ENCODE measurements at places on chromosomes 2 and 18. TPM values are rescaled to one million over a fixed set of nuclear protein-coding genes. Genes with fewer than 3 reads are reported as not detected.

DNA sequence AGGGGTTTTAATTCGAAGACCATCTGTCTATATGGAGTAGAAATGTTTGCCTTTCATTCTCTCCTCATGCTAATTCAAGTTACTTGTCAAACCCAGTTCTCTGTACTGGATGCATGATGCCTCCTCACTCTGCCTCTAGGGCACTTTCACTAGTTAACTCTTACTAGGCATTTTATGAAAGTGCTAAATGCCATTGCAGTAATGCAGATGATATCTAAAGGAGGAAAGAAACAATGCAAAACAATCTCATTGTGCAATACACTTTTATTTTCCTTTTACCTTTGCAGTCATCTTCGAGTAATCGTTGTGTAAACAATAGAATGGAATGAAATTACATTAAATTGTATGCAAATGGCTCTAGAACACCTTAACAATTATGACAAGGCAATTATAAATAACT lies 293.6 kb downstream of the STK39 start:
- H3K27me3 ChIP-seq, result no peaks in the 10 kb centered on the region
- no peak overlapping the region for H3K27ac ChIP-seq
- DNase-seq, result no peak
- H3K4me3 ChIP-seq, result no peak overlapping the region
- no peaks in the 10 kb centered on the region for H3K36me3 ChIP-seq
- H3K4me1 ChIP-seq, result peaks cover 4% of the 10 kb centered on the region

RNF152 gene
- total RNA-seq, result 23.0 TPM

SERPINB3 gene
- not detected for total RNA-seq

ACAA2 gene
- total RNA-seq, result 91.9 TPM

All from neural progenitor cell (in vitro differentiated cells).